Renal pelvis (tissue), 12 donors: ENCODE measurements at places on chromosomes 1 and 21. TPM values are rescaled to one million over a fixed set of nuclear protein-coding genes. Genes with fewer than 3 reads are reported as not detected.

TBX15 gene
- polyA plus RNA-seq = 0.13 TPM

DNA sequence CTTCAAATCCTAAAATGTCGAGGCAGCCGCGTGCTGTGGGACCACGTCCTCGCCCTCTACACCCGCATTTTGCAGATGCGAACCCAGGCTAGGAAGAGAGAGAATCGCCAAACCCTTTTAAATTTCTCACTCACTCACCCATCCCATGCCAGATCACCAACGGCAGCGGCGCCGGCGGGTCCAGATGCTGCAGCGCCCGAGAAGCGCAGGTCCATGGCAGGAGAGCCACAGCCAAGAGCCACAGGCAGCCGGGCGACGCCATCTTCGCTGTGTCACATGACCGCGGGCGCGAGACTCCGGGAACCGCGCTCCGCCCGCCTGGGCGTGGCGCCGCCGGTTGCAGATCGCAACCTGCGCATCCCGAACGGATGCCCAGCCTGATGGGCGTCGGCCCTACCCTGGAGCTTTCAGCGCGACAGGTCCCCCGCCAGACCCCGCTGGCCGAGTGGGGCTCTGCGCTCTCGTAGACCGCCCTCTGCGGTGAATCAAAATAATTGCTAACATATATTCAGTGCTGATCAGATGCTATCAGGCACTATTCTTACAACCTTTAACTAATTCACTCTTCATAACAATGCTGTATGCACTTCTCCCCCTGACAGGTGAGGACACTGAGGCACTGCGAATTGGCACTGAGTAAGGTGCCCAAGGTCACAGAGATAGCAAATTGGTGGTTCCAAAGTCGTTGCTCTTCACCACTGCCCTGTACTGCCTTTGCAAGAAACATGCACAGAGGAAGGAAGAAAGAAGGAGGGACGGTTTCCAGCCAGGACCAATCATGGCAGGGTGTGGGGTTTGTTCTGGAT is at the start of gene PPT1:
Gene PPT1 (minus strand): TSS at position 276 of the 806 bp plus-strand sequence. CDS start 14 bp downstream, at position 262.
- DNase-seq = peak; percentile 69

GRCh38 chr1:9395018-9395417 is 102.3 kb downstream of the SPSB1 start:
- no peak for DNase-seq

DNA sequence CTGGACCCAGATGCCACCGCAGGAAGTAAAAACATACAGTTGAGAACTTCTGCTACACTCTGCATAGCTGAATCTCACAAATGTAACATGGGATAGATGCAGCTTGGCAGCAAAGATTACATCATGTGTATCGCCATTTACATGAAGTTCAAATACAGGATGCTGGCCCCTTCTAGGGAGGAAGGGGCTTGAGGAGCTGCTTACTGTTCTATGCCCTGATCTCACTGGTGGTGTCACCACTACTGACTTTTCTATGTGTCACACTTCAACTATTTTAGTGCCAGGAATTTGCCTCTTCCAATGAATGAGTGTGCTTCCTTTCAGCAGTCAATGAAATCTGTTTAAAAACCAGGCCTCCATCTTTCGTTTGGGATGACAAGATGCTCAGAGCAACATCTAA is 31.1 kb downstream of the MRAP start:
- DNase-seq = peak; percentile 14
